ENCODE measurements at places on chromosomes 7 and 10.
A peak's percentile ranks its signal among the peaks of the same experiment; 100 is the strongest.

DNA sequence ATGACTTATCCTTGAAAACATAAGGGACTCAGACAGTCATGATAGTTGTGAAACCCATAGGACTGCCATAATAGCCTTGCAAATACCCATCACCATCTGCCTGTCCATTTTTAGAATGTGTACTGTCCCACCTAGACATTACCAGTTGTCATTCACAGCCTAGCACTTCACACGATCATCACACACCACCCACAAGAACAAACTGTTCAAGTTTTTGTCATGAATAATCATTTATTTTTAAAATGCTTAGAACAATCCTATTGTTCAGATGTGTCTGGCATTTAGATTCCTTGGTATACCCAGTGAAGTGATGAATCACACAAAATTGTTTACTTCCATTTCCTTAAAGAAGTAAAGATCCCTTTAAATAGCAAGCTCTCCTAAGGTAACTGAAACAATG lies 46.6 kb downstream of the CCDC3 start:
- DNase-seq, result no peak

- no peak for DNase-seq
These were observed 141.6 kb upstream of the NPS start for GRCh38 chr10:127407551-127407950.

DNA sequence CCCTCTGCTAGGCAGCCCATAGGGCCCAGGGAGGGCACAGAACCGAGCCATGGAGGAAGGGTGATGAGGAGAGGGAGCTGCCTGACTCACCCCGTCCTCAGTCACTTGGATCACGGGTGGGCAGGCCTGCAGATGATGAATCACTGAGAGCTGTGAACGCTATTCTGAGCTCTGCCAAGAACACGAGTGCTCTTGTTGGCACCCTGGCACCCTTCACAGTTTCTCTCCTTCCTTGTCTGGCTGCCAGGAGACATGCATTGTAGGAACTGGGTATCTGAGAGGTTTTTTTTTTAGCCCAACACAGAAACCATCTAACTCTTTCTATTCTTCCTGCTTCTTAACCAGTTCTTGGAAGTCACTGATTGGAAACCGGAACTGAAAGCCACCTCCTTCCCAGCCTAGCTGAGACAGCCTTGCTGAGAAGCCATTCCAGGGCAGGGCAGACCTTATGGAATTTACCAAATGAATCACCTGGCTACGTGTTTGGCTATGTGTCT lies 82.1 kb downstream of the SLC37A3 start:
- DNase-seq, result no peak

- DNase-seq, result no peak
These were observed 32.0 kb downstream of the ICA1 start for GRCh38 chr7:8229927-8230326.

DNA sequence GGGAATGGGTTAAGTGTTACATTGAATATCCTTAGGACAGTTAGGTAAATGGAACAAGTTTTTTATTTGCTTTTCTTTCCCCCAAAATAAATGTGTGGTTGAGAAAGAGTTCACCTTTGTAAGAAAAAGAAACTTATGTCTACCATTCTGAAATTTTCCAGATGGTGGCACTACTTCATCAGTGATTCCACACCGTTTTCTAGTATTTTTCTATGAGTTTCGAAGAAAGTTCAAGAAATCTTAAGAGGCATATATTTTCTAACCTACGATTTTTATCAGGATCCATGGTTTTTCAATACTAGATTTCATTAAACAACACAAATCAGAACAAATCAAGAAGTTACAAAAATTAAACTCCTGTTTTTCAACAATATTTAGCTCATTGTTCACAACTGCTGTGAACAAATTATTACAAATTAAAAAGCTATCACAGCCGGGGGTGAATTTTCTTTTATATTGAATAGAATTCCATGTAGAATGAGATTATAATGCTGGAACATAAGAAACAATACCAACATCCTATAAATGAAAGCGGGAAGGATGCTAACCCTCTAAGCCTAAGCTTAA lies 163.1 kb upstream of the NPVF start:
- no peak for DNase-seq

- DNase-seq, result no peak
These were observed 104.1 kb downstream of the ZNF467 start for GRCh38 chr7:149669121-149669818.

DNA sequence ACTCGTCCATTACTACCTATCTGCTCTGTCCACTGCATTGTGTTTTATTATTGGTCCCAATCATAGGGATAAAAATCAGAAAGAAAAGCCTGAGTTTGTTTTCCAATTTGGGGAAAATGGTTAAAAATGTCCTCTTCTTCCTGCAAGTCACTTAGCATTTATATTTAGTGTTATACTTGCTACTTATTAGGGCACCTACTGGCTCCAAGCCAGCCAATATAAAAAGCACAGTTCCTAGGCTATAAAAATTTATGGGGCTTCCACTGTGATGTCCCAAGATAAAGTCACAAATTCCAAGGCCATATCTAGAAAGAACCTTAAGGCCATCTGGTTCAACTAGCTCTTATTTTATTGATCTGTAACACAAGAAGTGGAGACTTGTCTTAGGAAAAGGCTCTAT lies 3.2 kb downstream of the SLC35B4 start:
- no peak for DNase-seq

GRCh38 chr10:132387764-132388210 lies 9.2 kb upstream of the PWWP2B start:
- DNase-seq, result peak; percentile 65

DNA sequence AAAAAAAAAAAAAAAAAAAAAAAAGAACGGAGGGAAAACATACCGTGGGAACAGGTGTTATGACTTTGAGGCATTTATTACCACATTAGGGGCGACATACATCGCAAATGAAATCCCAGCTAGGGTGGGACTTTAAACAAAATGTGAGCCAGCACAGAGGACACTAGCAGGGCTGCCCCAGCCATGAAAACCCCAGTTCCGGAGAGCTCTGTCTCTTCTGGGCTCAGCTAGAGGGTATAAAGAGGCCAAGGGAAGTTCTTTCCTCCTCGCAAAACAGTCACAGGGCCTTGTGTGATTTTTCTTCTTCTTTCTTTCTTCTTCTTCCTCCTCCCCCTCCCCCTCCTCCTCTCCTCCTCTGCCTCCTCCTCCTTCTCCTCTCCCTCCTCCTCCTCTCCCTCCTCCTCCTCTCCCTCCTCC lies 59.9 kb upstream of the ECHDC3 start:
- no peak for DNase-seq

- no peak for DNase-seq
These were observed 136.1 kb downstream of the PLXNA4 start for GRCh38 chr7:132440151-132440550.
